A172 (cell line): ENCODE measurements at places on chromosomes 7 and 10. TPM values are rescaled to one million over a fixed set of nuclear protein-coding genes. Genes with fewer than 3 reads are reported as not detected.

GRCh38 chr7:112154690-112155089, 51.5 kb downstream of the DOCK4 start:
- no peak for DNase-seq

The TAC1 gene
- not detected in 2 replicates for total RNA-seq

- DNase-seq, result peak; percentile 4
Measured at GRCh38 chr10:111756217-111757061, 427.1 kb downstream of the GPAM start.

The KCND2 gene
- total RNA-seq, result 0.02 and 0.53 TPM in 2 replicates

DNA sequence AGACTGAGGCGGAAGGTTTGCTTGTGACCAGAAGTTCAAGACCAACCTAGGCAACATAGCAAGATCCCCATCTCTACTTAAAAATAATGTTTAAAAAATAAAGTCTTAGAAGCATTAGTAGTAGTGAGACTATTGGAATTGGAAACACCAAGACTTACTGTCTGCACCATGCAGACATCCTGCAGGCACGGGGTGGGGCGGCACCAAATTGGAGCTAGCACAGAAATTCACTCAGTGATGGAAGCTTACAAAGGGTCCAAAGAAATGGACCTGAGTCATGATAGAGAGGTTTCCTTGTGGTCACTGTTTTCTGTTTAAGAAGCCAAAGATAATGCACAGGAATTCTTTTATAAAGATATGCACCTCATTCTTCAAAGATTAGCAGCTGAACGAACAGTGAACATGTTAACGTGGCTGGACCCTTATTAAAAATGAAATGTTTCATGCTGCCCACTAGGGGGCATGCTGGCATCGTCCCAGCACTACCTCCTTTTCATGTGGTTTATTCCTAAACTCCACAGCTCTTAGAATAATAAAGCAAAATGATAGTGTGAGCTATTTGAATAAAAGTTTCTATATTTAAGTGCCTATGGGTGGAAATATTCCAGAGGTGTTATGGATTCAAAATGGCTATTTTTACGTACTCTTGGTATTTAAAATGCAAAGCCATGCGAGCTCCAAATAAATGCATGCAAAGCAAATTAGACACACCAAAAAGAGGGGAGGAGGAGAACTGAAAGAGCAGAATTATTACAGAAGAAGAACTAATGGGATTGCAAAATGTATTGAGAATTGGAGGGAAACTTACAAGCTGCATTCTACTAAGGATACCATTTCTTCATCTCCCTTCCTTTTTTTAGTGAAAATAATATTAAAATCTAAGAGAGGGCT, 28.6 kb downstream of the PDSS1 start:
- DNase-seq, result peak; percentile 49

The CLEC5A gene
- total RNA-seq, result not detected in 2 replicates

The SORCS3 gene
- total RNA-seq, result not detected in 2 replicates

The SH2B2 gene
- total RNA-seq, result 2.0 and 2.5 TPM in 2 replicates

DNA sequence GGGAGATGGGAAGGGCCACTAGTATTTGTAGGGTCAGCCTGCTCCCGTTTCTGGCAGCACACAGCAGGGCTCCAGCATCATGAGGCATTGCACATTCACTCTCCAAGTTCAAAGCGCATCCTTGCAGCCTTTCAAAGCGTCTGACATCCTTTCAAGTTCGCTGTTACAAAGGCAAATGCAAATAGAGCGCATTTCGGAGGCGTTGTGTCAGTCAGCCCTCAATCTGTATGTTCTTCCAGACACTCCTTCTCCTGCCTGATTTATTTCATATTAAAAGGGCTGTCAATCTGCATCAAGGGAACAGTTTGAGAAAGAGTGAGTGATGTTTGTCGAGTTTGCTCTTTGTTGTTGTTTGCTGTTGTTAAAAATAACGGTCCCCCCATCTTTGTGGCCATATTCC, 188.5 kb downstream of the SNX10 start:
- DNase-seq, result no peak

The TRIM73 gene
- total RNA-seq, result 0.03 TPM in 1 of 2 replicates, not detected in the other

The UPK3B gene
- 10.6 and 25.0 TPM in 2 replicates for total RNA-seq

- DNase-seq, result peak; percentile 93
Measured at GRCh38 chr7:37065779-37066271, 341.5 kb upstream of the AOAH start.

The TUBAL3 gene
- total RNA-seq, result not detected in 2 replicates

GRCh38 chr10:110919971-110920881, 822 bp downstream of the SHOC2 start:
- DNase-seq, result peak; percentile 41

DNA sequence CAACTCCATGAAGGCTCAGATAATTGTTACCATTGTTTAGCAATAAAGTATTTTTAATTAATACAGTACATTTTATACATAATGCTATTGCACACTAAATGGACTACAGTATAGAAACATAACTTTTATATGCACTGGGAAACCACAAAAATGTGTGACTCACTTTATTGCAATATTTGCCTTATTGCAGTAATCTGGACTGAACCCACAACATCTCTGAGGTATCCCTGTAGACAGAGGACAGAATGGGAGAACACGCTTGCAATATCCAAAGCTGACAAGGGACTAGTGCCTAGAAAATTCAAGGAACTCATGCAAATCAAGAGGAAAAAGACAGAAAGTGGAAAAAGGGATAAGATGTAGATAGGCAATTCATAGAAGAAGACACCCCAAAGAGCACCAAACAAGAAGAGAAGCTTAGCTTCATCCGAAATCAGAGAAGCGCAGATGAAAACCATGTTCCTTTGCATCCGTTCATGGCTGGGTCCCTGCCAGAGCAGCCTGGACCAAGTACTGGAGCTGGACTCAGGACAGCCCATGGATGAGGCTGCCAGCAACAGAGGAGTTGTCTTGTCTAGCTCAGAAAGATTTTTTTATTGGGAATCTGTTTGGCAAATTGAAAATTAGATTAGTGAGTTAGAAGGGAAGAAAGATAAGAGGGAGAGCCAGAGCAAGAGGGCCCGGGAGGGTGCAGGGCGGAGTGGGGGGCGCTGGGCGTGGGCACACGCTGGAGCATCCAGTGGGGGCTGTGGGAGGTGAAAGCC, 16.0 kb upstream of the GALNTL5 start:
- peak; percentile 79 for DNase-seq

GRCh38 chr7:31443457-31443856, 70.4 kb upstream of the ITPRID1 start:
- peak; percentile 48 for DNase-seq

DNA sequence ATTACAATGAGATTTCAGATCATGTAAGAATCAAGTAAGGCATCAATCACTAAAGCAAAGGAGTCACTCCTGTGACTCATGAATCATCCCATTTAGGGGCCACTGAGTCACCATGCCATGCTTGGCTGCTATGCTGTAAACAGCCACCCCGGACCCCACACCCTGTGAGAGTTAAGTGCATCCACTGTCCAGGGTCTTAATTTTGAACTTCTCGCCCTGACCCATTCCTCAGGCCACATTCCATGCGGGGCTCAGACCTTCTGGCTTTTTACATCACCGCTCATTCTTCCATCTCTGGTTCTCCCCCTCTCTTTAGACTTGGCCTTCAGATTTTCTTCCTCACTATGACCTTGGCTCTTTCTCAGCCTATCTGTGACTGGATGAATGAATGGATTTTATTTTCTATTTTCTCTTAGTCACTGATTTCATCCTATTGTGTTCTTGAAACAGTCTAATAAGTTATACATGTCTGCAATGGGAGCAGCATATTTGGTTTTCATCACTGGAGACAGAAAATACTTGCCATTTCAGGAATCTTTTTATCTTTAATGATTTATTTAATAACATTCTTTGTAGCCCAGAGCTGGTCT, 239.6 kb downstream of the SKIDA1 start:
- no peak for DNase-seq

DNA sequence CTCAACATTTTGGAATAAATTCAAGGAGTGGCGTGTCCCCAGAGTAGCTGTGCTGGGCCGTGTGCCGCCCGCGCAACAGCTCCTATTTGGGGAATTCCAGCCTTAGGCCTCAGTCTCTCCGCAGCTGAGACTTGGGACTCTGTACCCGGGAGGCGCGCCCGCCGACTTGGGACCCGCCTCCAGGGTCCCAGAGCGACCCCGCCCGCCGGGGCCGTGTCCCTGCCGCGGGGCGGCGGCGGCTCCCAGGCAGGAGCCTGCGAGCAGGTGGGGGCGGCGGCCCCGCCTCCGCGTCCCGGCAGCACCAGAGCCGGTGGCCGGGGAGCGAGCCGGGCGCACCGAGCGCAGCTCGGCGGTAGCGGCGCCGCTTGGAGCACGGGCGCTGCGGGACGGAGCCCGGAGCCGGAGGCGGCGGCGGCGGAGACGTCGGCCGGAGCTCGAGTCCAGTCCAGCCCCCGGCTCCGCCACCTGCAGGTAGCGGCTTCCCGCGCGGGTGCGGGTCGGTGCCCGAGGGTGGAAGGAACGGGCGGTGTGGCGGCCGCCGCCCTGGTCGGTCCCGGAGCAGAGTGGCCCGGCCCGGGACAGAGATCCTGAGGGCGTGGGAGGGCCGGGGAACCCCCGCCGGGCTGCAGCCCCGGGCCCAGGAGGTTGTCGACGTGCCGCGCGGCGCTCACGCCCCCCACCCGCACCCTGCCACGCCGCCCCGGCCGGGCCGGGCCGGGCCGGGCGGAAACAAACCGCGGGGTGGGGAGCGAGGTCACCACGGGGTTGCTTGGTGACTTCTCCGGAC, at the start of gene WIPF3:
Gene WIPF3, plus strand, starts transcription at position 301 of the 787 bp plus-strand sequence. CDS start 28,217 bp downstream, outside the sequence.
- DNase-seq, result no peak

- no peak for DNase-seq
Measured at GRCh38 chr10:22228167-22228938, 10.5 kb upstream of the EBLN1 start.

The TAS2R4 gene
- 0.07 and 0.88 TPM in 2 replicates for total RNA-seq

- no peak for DNase-seq
Measured at GRCh38 chr10:62692085-62692484, 112.4 kb upstream of the ADO start.

GRCh38 chr7:55250313-55250712, 114.8 kb upstream of the LANCL2 start:
- peak; percentile 75 for DNase-seq

GRCh38 chr10:10687751-10688150, 329.9 kb upstream of the CELF2 start:
- DNase-seq, result no peak

The TBC1D12 gene
- 11.4 and 17.4 TPM in 2 replicates for total RNA-seq

The CAV1 gene
- total RNA-seq, result 177 and 219 TPM in 2 replicates

The C7orf33 gene
- not detected in 2 replicates for total RNA-seq

The STOX1 gene
- 0.96 and 2.3 TPM in 2 replicates for total RNA-seq

The ADARB2 gene
- total RNA-seq, result 0.38 and 1.2 TPM in 2 replicates

DNA sequence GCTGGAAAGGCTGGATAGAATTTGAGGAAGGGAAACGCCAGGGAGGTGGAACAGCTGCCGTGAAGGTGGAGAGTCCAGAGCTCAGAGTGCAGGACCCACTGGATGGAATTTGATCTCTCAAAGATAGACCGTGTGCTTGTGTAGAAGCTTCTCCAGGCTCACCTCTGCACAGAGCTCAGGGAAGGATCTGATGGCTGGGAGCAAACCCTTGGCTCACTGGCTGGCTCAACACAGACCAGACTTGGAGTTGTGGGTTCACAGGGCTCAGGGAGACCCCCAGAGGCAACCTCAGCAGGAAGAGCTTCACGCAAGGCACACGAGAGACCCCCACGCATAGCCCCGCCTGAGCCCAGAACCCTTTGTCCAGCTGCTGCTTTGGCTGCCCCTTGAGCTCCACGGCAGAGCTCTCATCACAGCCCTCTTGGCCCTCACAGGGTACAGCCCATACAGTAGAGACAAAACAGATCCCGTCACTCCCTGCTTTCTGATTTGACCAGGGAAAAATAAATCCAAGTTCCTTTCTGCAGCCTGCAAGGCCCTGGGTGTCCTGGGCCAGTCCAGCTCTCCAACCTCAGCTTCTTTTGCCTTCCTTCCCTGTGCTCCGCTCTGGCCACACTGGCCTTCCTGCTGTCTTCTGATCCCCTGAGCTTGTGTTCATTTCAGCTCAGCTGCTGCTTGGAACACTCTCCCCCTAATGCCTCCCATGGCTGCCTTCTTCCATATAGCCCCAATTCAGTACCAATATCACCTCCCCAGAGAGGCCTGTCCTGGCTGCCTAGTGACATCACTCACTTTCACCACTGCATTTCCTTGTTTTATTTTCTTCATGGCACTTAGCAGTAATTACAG, 26.3 kb downstream of the GHRHR start:
- no peak for DNase-seq

DNA sequence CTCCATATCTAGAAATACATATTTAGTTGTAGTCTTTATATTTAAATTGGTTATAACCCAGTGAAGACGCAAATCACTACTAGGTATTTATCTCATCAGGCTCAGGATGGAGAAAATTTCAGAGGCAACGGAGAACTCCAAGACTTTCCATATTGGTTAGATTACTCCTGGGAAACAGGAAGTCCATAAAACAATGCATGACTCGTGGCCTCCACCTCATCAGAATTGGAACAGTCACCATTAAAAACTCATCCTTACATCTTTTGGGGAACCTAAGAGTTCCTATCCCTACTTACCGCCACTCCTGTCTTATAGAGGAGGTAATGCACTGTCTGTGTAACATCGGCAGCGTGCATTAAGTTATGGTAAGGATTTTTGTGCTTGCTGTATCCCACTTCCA, 177.6 kb downstream of the PPP1R17 start:
- peak; percentile 63 for DNase-seq

The ZNF804B gene
- not detected in 2 replicates for total RNA-seq

- no peak for DNase-seq
Measured at GRCh38 chr7:105656922-105657521, 75.7 kb upstream of the EFCAB10 start.

DNA sequence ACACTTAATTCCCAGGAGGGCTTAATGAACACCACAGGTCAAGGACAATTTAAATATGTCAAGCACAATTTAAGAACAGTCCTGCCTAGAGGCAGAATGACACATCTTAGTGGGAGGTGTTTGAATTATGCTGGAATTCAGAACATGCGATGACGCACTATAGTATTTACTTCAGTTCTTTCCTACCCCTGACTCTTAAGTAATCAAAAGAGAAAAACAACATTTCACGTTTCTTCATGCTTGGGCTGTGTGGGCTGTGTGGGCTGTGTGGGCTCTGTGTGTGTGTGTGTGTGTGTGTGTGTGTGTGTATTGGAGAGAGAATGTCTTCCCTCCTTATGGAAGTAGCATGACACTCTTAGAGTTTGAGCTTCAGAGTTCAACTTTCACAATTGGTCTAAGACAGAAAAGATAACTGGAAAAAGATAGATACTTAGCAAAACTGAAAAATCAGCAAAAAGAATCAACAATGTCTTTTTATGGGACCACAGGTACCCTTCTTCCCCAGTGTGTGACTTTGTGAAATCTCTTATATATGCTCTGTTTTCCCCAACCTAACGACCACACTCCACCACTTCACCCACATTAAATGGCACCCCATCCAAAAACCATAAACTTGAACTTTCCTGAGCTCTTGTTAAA, 33.7 kb upstream of the CABCOCO1 start:
- DNase-seq, result peak; percentile 86

- no peak for DNase-seq
Measured at GRCh38 chr7:155296006-155296787, 1.5 kb upstream of the INSIG1 start.

The LRWD1 gene
- 43.6 and 52.0 TPM in 2 replicates for total RNA-seq

The PCDH15 gene
- total RNA-seq, result 0.12 TPM in 1 of 2 replicates, not detected in the other
